ENCODE measurements at places on chromosomes 11 and 22. TPM values are rescaled to one million over a fixed set of nuclear protein-coding genes. Genes with fewer than 3 reads are reported as not detected.

The OR51B4 gene
- total RNA-seq: not detected

The SCGB1C1 gene
- not detected for total RNA-seq

The TMEM86A gene
- 4.2 TPM for total RNA-seq

The SLC22A8 gene
- total RNA-seq: not detected

The SPI1 gene
- not detected for total RNA-seq

The ZP1 gene
- not detected for total RNA-seq

The SLN gene
- total RNA-seq: not detected

The KBTBD3 gene
- total RNA-seq: 4.7 TPM

The ABCC8 gene
- not detected for total RNA-seq

The SLC37A2 gene
- total RNA-seq: 0.57 TPM

The EMID1 gene
- total RNA-seq: 3.5 TPM

The HIKESHI gene
- total RNA-seq: 48.2 TPM

The TNNT3 gene
- total RNA-seq: 2.1 TPM

The APOL4 gene
- total RNA-seq: 6.0 TPM

The SPECC1L gene
- total RNA-seq: 25.7 TPM

The ANO5 gene
- 0.44 TPM for total RNA-seq

The TRPM5 gene
- not detected for total RNA-seq

The APOL5 gene
- total RNA-seq: not detected

The PRRG4 gene
- total RNA-seq: 1.2 TPM

The QSER1 gene
- 19.9 TPM for total RNA-seq

The MPPED1 gene
- not detected for total RNA-seq

The EIF1AD gene
- total RNA-seq: 46.3 TPM

The MMP27 gene
- total RNA-seq: not detected

The MRGPRX4 gene
- total RNA-seq: 0.57 TPM

The CLCF1 gene
- total RNA-seq: 2.7 TPM

The PHF21A gene
- total RNA-seq: 5.8 TPM

The KLHDC7B gene
- not detected for total RNA-seq

The CASP4 gene
- total RNA-seq: 129 TPM

The DEUP1 gene
- not detected for total RNA-seq

The DAGLA gene
- total RNA-seq: 7.5 TPM

The MEI1 gene
- total RNA-seq: 0.31 TPM

The MS4A1 gene
- total RNA-seq: not detected

The APLP2 gene
- total RNA-seq: 1,316 TPM

The KCNK7 gene
- under 0.01 TPM for total RNA-seq

The HARBI1 gene
- total RNA-seq: 4.3 TPM

The SPTY2D1 gene
- 7.4 TPM for total RNA-seq
